Occipital lobe (tissue), 3 donors: ENCODE measurements at places on chromosomes 4 and X. TPM values are rescaled to one million over a fixed set of nuclear protein-coding genes. Genes with fewer than 3 reads are reported as not detected.

DNA sequence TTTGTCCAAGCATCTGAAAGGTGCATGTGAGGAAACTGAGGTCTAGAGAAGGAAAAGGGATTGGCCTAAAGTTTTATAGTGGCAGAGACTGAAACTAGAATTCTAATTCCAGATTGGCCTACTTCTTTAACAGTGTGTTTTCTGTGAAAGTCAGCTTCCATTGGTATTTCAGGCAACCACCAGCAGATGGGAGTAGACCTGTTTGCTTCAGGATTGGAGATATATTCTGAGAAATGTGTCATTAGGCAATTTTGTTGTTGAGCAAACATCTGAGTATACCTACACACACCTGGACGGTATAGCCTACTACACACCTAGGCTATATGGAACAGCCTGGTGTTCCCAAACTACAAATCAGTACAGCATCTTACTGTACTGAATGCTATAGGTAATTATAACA is 207.3 kb upstream of the RADX start:
- DNase-seq, result no peak

GRCh38 chrX:53320543-53321229 is 39.3 kb upstream of the IQSEC2 start:
- DNase-seq, result no peak

DNA sequence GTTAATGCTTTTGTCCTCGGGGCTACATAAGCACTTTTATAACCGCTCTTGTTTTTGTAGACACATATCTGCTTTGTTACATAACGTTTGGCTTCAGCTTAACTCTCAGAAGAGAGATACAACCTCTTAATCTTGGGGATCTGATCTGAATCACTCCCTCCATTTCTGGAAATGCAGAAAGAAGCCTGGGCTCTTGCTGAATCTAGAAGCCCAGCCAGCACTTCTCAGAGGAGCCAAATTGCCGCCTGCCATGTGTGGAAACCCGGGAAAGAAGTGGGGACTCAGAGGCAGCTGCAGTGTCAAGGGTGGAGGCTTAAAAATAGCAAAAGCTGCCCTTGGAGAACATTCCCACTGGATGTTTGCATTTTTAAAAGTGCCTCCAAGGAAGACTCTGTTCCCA is 69.3 kb upstream of the LDB2 start:
- DNase-seq, result peak; percentile 7

- DNase-seq, result no peak
Observed at GRCh38 chr4:112956484-112956896, 93.0 kb upstream of the ANK2 start.

GRCh38 chrX:70998411-70999027 is 67.6 kb upstream of the SLC7A3 start:
- peak; percentile 0 for DNase-seq

GRCh38 chrX:153592966-153593688 is 5.8 kb downstream of the CCNQ start:
- peak; percentile 30 for DNase-seq

GRCh38 chr4:174378951-174379350 is 95.2 kb downstream of the CEP44 start:
- DNase-seq, result no peak

GRCh38 chr4:5260121-5260520 is 208.8 kb downstream of the STK32B start:
- no peak for DNase-seq

The WWC2 gene
- 15.1 TPM for total RNA-seq

The MID2 gene
- 10.0 TPM for total RNA-seq

The ARSD gene
- 9.2 TPM for total RNA-seq

The OTC gene
- total RNA-seq, result 0.31 TPM

The CTPS2 gene
- total RNA-seq, result 33.4 TPM

The LIMCH1 gene
- 175 TPM for total RNA-seq

The DKK2 gene
- 3.1 TPM for total RNA-seq
